ENCODE measurements at places on chromosomes 2 and 18.

- peak; percentile 25 for DNase-seq
Measured at GRCh38 chr2:8761529-8762164, 75.8 kb downstream of the KIDINS220 start.

DNA sequence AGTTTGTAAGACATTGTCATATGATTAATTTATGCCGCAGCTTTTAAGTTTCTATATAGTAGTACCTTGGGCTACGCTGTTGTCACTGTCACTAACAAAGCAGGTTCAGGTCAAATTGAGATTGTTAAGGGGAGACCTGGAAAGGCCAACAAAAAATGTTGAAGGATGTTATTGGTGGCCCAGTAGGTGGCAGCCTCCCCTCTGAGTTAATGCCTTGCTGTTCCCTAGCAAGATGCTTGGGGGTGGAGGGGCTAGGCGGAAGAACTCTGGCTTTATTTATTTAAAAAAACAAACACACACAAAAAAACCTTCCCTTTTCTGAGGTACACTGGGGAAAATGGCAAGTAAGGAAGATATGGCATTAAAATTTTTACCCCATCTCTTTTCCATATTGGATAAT, 128.3 kb upstream of the ATP5MC3 start:
- no peak for DNase-seq

- no peak for DNase-seq
Measured at GRCh38 chr2:9103663-9104277, 100.3 kb upstream of the MBOAT2 start.

DNA sequence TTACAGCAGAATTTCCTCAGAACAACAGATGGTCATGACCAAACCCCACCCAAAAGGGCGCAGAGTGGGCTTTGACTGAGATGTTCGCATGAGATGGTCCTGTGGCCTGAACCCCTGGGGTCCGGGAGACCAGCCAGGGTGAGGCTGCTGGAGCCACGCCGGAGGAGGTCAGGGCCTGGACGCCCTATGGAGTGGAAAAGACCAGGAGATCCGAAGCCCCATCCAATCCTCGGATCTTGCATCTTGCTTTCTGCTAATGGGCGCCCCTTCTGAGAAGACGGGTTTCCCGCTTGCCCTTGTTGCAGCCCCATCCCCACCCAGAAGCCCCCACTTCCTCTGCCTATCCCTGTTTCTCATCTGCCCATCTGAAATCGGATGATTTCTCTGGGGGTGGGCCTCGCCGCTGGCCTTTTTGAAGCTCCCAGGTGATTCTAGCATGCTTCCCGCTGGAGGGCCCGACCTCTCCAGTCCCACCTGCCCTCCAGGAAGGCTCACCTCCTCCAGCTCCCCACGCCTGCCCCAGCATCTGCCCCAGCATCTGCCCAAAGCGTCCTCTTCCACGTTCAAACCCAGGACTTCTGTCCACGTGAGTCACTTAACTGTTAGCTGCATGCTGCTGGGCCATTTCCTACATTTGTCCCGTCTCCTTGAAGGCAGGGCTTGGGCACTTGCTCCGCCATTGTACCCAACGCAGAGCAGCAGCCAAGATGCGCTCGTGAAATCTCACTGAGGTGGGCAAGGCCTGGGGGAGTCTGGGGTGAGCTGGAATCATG, 4.3 kb upstream of the CNDP1 start:
- no peak for DNase-seq

GRCh38 chr2:98155291-98155690, 68.3 kb downstream of the VWA3B start:
- DNase-seq: no peak

DNA sequence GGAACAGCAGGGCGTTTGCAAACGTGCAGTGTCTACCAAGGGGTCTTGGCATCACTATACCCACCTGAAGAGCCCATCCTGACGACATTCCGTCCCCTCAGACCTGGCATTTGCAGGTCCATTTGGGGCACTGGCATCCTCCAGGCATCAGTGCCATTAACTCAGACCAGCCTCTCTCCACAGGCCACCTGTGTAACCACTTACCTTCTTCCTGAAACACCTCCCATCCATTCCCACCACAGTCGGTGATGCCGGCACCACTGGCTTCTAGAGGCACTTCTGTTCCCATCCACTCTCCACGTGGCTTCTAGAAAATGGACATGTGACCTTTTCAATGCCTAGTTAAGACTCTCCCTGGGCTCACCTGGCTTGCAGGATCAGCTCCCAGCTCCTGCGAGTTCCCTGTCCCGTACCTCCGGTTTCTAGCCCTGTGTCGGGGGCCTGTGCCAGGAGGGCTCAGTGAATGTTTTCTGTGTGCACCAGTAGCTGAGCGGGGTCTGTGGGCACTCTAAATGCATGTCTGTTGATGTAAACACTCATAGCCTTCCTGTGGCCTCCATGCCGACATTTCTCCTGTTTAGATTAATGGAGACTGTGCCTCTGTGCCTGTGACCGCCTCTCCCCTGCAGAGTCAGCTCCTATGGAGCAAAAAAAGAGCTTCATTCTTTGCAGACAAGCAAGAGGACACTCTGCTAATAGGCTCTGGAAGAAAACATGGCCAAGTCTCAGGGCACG, 458.0 kb upstream of the HS6ST1 start:
- DNase-seq: no peak

DNA sequence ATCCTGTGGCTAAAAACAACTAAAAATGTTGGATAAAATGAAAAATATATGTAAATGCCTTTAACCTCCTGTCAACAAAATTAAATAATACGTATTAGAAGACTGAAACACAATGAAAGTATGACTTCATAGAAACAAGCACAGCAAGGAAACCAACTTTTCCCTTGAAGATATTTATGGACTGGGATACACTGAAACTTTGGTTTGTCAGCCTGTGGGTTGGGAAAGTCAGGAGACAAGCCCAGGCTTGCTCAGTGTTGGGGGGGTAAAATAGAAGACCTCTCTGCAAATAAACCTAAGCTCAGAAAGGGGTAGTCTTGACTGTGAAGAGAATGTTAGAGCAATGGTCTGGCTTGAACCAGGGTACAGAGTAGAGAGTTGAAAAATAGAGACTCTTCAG, 454.5 kb downstream of the FBXO15 start:
- no peak for DNase-seq

DNA sequence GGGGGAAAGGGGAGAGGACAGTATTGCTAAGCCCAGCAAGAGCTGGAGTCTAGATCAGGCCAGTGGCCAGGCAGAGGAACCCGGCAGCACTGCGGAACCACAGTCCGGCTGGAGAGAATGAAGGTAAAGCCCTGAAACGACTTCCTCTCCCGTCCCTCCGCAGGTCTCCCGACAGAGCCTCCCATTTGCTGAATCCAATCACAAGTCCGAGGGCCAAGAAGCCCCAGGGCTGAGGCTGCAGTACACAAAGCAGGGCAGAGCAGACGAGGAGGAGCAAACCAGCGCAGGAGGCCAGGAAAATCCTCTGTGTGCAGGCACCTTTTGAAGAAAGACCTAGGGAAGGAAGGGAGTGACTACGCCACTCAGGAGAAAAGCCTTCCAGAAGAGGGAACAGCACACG, 104.4 kb downstream of the OSBPL1A start:
- no peak for DNase-seq

DNA sequence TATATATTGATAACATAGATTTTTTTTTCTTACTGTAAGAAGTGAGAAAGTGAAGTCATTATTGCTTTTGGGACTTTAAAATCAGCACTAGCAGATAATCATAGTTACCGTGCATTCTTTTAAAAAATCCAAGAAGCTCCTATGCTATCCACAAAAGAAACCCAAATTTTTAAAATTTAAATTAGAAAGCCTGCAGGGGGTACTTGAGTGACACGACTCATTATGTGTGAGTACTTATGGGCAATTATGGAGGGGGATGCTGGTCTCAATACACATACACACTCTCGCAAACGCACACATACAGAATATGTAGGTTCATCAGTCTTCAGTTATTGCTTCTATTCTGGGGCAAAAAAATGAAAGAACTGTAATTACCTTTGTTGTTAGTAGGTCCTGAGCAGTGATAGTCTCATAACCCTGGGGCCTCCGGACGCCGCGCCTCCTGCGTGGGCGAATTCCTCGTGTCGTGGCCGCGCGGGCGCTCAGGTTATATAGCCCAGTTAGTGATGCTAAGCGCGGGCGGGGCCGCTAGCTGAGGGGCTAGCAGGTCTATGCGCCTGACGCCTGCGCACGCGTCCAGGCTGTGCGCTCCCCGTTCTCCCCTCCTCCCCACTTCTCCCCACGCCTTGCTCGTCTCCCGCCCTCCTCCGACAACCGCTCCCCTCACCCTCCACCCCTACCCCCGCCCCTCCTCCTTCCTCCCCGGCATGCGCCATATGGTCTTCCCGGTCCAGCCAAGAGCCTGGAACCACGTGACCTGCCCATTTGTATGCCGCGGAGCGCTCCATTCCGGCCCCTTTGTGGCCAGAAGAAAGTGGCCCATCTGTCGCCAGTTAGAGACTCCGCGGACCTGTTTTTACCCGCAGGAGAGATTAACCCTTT, at the start of gene NEUROD1:
Gene NEUROD1 (minus strand): TSS at position 463 of the 882 bp plus-strand sequence. CDS start 1,657 bp downstream, outside the sequence.
- DNase-seq: no peak

- no peak for DNase-seq
Measured at GRCh38 chr2:71078624-71079023, 10.2 kb downstream of the NAGK start.

GRCh38 chr18:68564961-68565360, 149.9 kb downstream of the TMX3 start:
- DNase-seq: peak; percentile 2

- DNase-seq: peak; percentile 38
Measured at GRCh38 chr18:58338961-58339592, 289.8 kb downstream of the ALPK2 start.

- no peak for DNase-seq
Measured at GRCh38 chr2:160813506-160813858, 319.9 kb upstream of the RBMS1 start.

DNA sequence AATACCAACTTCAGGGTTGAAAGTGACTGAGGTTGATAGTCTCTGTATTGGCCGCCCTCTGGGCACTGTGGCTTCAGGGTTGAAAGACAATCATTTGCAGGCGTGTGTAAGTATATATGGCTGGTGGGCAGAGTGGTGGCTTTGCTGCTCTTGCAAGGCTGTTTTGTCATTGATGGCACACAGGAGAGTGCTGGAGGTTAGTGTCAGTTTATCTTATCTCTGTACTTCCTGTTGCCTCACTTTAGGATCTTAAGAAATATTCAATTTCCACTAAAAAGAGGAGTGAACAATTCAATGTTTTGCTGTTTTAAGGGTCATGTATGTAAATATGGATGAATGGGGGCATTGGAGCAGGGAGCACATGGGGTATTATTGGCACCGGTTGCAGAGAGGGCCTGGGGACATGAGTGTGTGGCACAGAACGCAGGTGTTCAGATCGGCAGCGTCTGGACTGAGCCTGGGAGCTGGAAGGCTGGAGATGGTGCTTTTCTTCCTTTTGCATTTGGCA, 51.5 kb downstream of the NCK2 start:
- DNase-seq: no peak

GRCh38 chr2:179186126-179186525, 78.5 kb downstream of the SESTD1 start:
- no peak for DNase-seq

- no peak for DNase-seq
Measured at GRCh38 chr2:241882091-241882625, 12.6 kb downstream of the RTP5 start.

DNA sequence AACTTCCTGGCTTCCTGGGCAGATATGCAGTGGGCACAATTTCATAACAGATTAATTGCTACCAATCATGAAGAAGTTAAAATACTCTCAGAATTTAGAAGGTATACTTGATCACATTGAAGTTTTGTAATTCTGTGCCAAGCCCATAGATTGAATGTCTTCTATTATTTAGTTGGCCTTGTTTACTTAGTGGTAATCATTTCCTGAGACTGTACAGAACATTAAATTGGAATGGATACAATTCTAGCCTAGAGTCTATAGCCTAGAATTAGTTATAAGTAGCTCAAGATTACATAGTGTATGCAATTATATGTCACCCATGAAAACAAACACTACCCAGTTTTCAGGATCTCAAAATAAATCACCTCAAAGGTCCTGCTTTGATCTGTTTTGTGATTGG, 615.8 kb downstream of the XIRP2 start:
- DNase-seq: no peak

DNA sequence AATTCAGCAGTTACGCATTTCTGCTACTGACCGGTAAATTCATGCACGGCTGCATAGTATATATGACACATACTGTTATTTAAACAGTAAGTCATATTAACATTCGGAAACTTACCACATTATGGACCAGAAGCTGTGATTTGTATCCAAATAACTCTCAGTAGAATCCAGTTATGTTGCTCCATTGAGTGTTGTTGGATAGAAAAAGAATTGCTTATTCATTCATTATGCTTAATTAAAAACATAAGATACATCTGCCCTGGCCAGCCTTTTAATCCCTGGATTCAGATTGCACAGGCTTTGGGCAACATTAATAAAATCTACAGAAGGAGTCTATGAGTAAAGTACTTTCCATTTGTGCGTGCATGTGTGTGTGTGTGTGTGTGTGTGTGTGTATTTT, 111.3 kb downstream of the CPS1 start:
- DNase-seq: no peak

Measured in right renal pelvis (tissue), 4 donors.